ENCODE measurements at places on chromosomes 3 and 15. TPM values are rescaled to one million over a fixed set of nuclear protein-coding genes. Genes with fewer than 3 reads are reported as not detected.

Gene WNT5A
- 5.4 TPM for total RNA-seq

Gene RPL29
- total RNA-seq = 1,592 TPM

- DNase-seq = no peak
Measured at GRCh38 chr3:69567023-69567709, 172.1 kb upstream of the MITF start.

DNA sequence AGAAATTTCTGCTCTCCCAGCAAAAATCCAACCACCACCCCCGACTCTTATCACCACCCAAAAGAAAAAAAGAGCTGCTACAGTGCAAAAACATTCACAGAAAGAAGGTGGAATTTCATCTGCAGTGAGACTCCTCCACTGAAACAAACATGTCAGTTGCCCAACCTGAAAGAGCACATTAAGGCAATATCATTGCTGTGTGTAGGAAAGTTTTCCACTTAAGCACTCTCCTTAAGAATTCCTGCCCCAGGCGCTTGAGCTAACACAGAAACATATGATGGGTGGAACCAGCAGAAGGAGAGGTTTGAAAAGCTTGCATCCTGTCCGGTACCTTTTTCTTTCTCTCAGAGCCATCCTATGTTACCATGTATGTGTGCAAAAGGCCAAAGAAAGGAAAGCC lies 200.8 kb upstream of the GADL1 start:
- no peak for DNase-seq

DNA sequence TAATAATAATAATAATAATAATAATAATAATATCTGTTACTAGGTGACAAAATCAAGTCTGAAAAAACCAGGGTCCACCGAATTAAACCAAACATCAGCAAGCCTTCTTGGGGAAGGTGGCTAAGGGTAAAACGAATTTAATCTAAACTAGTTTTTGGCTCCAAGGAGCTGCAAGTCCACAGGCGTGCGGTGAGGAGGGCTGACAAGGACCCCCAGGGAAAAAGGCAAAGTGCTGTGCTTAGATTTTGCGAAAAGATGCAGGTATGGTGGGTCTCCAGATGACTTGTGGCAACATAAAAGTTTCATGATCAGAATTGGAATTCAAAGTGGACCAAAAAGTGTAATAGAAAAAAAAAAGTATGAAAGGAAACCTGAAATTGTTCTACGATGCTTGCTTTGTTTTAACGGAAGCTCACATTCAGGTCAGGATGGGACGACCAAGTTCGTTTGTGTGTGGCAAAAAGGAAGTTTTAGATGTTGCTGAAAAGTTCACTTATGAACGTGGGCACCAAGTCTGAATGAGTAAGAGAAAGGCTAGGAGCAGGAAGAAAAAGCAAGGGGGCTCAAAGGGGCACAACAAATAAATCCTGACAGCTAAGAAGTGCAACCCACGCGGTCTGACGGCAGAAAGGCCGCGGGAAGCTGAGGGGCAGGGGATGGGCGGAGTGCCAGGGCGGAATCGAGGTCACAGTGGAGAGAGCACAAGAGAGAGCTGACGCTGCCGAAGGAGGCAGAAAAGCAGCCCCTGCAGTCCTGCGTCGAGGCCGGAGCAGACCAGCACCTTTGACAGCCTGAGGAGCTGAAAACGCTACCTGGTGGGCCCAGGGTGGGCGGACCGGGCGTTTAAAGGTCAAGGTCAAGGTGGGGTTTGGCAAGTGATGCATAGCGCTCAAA lies 1.1 kb downstream of the WDR82 start:
- DNase-seq = peak; percentile 37

DNA sequence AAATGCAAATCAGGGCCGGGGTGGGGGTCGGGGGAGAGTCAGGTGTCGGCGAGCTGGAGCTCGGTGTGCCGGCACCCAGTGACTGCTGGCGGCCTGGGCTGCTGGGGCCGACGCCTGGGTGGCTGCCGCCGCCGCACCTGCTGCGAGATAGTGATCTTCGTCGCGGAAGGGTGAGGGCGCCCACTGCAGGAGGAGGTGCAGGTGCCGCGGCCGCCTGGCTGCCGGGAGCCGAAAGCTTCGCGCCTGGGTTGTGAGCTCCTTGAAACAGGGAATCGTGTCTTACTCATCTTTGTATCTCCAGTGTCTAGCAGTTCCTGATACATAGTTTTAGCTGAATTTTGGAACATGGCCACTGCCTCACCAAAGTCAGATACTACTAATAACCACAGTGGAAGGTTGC lies 64.0 kb upstream of the CPOX start:
- peak; percentile 76 for DNase-seq
